ENCODE measurements at places on chromosomes 3 and 15. TPM values are rescaled to one million over a fixed set of nuclear protein-coding genes. Genes with fewer than 3 reads are reported as not detected.

GRCh38 chr15:48253172-48253571, 47.1 kb downstream of the SLC12A1 start:
- no peak for DNase-seq
- no peak overlapping the region for H3K4me3 ChIP-seq
- H3K27me3 ChIP-seq, result no peaks in the 10 kb centered on the region
- no peak overlapping the region for H3K27ac ChIP-seq
- H3K4me1 ChIP-seq, result no peaks in the 10 kb centered on the region

DNA sequence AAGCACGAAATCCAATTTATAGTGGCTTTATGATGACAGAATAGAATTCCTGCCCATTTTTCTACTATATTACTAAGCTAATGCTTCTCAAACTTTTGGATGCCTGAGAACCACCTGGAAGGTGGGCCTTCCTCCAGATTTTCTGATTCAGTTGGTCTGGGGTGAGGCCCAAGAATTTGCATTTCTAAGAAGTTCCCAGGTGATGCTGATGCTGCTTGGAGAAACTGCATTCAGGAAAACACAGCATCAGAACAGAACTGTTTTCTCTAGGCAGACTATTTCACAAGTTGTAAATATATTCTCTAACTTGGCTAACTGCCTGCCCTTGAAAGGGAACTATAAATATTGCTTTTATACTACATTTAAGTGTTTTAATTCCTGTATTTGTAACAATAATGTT, 644.9 kb upstream of the DPPA4 start:
- no peaks in the 10 kb centered on the region for H3K4me1 ChIP-seq
- no peak for DNase-seq
- no peaks in the 10 kb centered on the region for H3K36me3 ChIP-seq

- peaks cover 18% of the 10 kb centered on the region for H3K4me1 ChIP-seq
- H3K36me3 ChIP-seq, result no peaks in the 10 kb centered on the region
- no peak for DNase-seq
- no peak overlapping the region for H3K4me3 ChIP-seq
- H3K27me3 ChIP-seq, result no peaks in the 10 kb centered on the region
- H3K27ac ChIP-seq, result no peak overlapping the region
These were observed 47.3 kb downstream of the BDH1 start for GRCh38 chr3:197508461-197508860.

DNA sequence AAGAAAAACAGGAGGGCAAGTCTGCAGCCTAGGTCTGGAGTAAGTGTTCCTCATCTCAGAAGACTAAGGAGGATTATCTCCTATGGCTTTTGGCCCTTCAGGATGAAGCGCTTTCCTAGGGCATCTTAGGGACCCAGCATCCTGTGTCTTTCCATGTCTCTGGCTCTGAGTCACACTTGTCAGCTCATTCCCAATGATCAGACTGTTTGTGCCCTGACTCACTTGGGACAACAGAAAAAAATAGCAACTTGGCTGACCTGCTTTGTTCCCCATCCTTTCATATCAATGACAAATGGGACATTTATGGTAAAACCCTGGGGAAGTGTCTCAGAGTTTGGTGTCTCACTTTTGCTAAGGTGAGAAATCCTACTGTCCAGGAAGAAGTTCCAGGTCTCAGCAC, 76.2 kb upstream of the OXTR start:
- no peaks in the 10 kb centered on the region for H3K27me3 ChIP-seq
- H3K27ac ChIP-seq, result no peak overlapping the region

GRCh38 chr3:161691677-161692076, 195.1 kb downstream of the OTOL1 start:
- H3K4me3 ChIP-seq, result no peak overlapping the region
- DNase-seq, result no peak
- no peaks in the 10 kb centered on the region for H3K36me3 ChIP-seq
- peaks cover 6% of the 10 kb centered on the region for H3K4me1 ChIP-seq

DNA sequence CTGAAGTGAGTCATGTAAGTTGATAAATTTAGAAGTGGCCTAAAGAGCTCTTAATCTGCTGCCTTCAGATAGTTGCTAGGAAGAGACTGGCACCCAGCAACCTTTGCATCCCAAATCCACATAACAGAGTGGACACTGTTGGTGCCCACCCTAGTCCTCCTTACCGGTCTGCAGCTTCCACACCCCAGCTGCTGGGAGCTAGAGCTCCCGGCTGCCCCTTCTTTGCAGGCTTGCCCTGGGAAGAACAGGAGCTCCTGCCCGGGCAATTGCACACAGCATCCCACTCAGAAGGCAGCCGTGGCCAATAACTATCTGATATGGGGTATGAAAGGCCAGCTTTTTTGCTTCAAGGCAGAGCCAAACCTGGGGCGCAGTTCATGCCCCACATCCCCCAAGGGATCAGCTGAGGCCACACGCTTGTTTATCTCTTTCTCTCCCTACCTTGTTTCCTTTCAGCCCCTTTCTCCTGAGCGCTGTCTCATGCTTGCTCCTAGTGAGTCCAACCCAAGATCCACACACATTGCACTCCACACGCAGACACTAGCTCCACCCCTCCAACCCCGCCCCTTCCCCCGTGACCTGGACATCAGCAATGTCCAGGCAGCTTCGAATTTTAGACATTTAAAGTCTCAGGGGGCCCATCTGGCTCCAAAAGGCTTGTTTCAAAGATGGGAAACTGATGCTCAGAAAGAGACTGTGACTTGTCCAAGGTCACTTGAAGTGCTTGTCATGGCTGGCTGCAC, 9.1 kb downstream of the ATP2B2 start:
- H3K4me3 ChIP-seq, result no peak overlapping the region
- no peak overlapping the region for H3K27ac ChIP-seq
- H3K27me3 ChIP-seq, result peaks cover 9% of the 10 kb centered on the region
- DNase-seq, result no peak
- no peaks in the 10 kb centered on the region for H3K4me1 ChIP-seq

GRCh38 chr3:120177151-120177550, 82.9 kb upstream of the GSK3B start:
- peak overlapping the region; percentile 50 for H3K4me3 ChIP-seq
- no peaks in the 10 kb centered on the region for H3K36me3 ChIP-seq
- peak overlapping the region; percentile 75 for H3K27ac ChIP-seq
- no peaks in the 10 kb centered on the region for H3K27me3 ChIP-seq
- DNase-seq, result peak; percentile 84

DNA sequence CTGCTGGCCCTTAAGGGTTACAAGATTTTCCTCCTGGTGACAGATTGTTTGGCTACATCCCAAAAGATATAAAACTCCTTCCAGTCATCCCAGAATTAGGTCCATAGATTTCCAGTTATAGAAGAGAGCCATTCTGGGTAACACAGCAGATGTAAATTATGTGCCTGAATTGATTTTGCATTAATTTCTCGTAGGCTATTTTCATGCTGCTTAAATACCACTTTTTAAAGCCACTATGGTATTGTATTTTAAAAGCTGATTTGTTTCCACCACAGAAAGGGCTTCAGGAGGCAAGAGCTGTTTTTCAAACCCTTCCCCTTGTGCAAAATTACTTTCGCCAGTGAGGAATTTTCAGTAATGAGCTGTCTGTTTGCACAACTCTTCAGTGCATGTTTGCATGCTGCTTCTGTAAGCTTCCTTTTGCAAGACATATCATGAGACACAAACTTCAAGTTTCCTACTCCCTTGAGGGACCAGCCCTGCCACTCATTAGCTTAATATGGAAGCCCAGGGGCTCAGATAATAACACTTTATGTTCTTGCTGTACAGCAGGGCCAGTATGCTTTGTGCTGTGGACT, 105.4 kb upstream of the TNIK start:
- DNase-seq, result no peak
- peaks cover 4% of the 10 kb centered on the region for H3K4me1 ChIP-seq
- no peak overlapping the region for H3K27ac ChIP-seq
- no peaks in the 10 kb centered on the region for H3K36me3 ChIP-seq

DNA sequence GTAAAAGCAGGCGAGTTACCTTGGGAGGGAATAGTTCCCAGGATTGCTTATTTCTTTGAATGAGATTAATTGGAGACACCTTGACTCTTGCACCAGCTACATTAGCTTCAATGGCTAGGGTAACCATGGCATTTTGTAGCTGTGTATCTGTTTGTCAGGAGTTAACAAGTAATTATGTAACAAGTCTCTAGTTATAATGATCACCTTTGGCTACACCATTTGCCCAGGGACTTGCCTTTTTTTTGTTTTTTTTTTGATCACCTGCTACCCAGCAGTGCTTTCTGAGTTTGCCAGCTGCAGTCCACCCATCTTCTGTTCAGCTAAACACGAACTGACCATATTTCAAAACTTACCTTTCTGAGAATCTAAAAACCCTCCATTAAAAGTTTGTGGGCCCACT, 2.2 kb downstream of the MED12L start:
- no peaks in the 10 kb centered on the region for H3K4me1 ChIP-seq
- no peak overlapping the region for H3K4me3 ChIP-seq
- DNase-seq, result no peak
- no peak overlapping the region for H3K27ac ChIP-seq
- no peaks in the 10 kb centered on the region for H3K27me3 ChIP-seq

DNA sequence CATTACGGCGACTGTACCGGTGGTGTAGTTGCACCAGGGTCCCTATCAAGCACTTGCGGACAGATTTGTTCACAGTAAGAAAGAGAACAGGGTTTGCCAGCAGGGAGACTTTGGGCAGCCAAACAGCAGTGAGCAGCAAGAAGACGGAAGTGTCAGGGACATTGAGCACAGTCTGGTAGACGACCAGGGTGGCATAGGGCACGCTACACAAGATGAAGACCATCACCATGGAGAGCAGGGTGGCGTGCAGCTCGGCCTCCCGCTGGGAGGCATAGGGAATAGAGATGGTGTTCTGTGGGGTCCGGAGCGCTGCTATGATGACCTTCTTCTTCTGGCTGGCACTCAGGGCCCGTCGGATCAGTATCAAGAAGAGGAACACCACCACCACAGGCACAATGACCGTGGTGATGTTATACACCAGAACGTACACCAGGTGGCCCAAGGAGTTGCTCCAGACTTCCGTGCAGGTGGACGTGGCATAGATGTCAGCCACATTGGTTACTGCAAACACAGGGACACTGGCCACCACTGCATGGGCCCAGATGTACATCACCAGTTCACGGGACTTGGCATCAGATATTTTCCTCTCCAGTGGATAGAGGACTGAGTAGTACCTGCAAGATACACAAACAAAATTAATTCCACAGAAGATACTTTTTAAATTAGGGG, 19.1 kb upstream of the FSIP1 start:
- H3K4me3 ChIP-seq, result no peak overlapping the region
- H3K27me3 ChIP-seq, result no peaks in the 10 kb centered on the region

DNA sequence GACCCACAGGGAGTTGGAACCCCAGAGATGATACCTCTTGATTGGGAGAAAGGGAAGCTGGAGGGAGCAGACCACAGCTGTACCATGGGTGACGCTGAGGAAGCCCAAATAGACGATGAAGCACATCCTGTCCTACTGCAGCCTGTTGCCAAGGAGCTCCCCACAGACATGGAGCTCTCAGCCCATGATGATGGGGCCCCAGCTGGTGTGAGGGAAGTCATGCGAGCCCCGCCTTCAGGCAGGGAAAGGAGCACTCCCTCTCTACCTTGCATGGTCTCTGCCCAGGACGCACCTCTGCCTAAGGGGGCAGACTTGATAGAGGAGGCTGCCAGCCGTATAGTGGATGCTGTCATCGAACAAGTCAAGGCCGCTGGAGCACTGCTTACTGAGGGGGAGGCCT, 201.1 kb downstream of the AKAP13 start:
- peak overlapping the region; percentile 62 for H3K27ac ChIP-seq
- H3K27me3 ChIP-seq, result no peaks in the 10 kb centered on the region
- peaks cover 34% of the 10 kb centered on the region for H3K36me3 ChIP-seq
- no peak overlapping the region for H3K4me3 ChIP-seq
- DNase-seq, result no peak

- no peak overlapping the region for H3K27ac ChIP-seq
- no peaks in the 10 kb centered on the region for H3K4me1 ChIP-seq
- H3K4me3 ChIP-seq, result no peak overlapping the region
- DNase-seq, result no peak
These were observed 89.0 kb upstream of the LPP start for GRCh38 chr3:188064831-188065493.

DNA sequence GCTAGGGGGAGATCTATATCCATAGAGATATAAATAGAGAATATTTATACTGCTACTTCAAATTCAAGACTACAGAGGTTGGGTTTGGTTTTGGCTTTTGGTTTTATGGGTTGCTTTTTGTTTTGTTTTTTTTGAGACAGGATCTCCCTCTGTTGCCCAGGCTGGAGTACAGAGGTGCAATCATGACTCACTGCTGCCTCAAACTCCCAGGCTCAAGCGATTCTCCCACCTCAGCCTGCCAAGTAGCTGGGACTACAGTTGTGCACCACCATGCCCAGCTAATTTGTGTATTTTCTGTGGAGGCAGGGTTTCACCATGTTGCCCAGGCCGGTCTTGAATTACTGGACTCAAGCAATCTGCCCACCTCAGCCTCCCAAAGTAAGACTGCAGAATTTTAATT, 3.9 kb upstream of the UBL7 start:
- H3K27me3 ChIP-seq, result no peaks in the 10 kb centered on the region
- H3K4me3 ChIP-seq, result no peak overlapping the region
- DNase-seq, result no peak

GRCh38 chr15:52103217-52104207, 9.1 kb downstream of the BCL2L10 start:
- DNase-seq, result peak; percentile 62
- H3K27ac ChIP-seq, result no peak overlapping the region
- H3K36me3 ChIP-seq, result no peaks in the 10 kb centered on the region

The RYR3 gene
- total RNA-seq, result 20.0 TPM

The SH3GL3 gene
- total RNA-seq, result not detected

The GPR15 gene
- not detected for total RNA-seq

The FAM43A gene
- 1.9 TPM for total RNA-seq

The GTF2A2 gene
- 129 TPM for total RNA-seq

The CCDC54 gene
- not detected for total RNA-seq

All from SJCRH30 (cell line).